ENCODE measurements at places on chromosomes 7 and 10. TPM values are rescaled to one million over a fixed set of nuclear protein-coding genes. Genes with fewer than 3 reads are reported as not detected.

MKRN1 gene
- total RNA-seq, result 65.4 TPM

DNA sequence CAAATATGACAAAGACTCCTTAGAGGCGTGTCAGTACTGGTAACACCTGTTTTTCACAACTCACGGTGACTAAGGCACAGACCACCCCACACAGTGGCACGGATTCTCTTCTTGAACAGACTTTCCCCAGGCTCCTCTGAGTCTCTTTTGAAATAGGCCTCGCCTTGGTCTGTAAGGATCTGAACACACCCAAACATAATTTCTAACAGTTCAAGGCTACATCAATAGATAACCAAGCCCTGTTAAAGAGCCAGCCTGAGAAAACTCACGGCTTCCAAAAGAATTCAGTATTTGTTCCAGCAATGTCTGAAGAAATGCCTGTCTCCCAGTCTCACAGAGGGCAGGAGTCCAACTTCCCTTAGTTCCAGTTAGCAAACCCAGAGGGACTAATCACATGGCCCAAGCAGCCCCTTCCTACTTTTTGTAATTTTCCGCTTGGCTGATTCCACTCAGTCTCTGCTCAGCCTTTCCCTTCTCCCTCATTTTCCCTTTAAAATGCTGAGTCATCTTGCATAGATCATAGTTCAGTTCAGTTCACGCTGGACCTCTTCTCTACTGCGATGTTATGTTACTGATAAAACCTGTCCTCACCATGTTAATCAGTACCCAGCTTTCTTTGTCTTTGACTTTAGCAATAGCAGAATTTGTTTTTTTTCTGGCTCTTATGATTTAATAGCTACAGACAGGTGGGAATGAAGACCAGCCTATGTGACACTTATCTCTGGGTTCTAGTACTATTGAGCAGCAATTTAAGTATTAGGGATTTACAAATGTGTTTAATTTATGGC lies 22.6 kb upstream of the AKR1C3 start:
- peak; percentile 82 for DNase-seq

HOXA6 gene
- not detected for total RNA-seq

DNA sequence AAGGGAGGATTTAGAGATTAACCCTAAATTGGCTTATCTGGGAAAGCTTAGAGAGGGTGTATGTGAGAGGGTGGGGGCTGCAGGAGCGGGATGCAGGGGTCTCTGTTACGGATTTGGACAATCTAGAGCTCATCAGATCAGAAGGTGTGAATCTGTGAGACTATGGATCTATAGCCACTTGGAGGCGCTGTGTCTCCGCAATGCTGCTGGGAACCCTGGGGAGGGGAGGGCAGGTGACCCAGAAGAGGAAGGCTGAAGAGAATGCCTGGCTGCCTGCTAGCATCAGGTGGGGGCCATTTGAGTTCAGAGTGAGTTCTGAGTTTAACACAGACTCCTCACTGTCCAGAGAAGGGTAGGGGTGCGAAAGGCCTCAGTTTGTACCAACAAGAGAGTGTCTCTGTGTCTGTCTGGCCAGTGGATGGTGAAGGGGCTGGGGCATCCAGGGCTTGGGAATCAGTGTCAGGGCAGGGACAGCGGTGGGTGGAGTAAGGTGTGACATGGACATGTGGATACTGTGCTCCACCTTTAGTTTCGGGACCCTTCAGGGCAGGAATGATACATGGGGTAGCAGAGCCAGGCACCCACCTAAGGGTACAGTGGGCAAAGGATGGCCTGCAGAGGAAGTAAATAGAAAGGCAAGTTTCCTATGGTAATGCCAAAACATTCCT lies 187.3 kb upstream of the PRSS58 start:
- no peak for DNase-seq

PDK4 gene
- 528 TPM for total RNA-seq

Measured in left cardiac atrium (tissue), 4 donors.